Mucosa of descending colon (tissue), 3 donors: ENCODE measurements at places on chromosomes 5 and 9.

DNA sequence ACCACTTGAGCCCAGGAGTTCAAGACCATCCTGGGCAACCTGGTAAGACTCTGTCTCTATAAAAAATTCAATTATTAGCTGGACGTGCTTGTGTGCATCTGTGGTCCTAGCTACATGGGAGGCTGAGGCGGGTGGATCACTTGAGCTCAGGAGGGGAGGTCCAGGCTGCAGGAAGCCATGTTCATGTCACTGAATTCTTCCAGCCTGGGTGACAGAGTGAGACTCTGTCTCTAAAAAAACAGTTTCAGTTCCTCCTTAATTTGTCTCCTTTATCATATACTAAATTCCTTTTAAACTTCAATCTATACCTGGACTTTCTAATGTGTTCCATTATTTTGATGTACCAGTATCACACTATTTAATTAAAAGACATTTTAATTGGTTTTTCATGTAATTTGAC lies 422.2 kb upstream of the TLE4 start:
- no peak for DNase-seq

- DNase-seq, result no peak
Measured at GRCh38 chr5:2919310-2920018, 168.0 kb upstream of the IRX2 start.

- no peak for DNase-seq
Measured at GRCh38 chr9:131980267-131981016, 99.2 kb downstream of the MED27 start.

DNA sequence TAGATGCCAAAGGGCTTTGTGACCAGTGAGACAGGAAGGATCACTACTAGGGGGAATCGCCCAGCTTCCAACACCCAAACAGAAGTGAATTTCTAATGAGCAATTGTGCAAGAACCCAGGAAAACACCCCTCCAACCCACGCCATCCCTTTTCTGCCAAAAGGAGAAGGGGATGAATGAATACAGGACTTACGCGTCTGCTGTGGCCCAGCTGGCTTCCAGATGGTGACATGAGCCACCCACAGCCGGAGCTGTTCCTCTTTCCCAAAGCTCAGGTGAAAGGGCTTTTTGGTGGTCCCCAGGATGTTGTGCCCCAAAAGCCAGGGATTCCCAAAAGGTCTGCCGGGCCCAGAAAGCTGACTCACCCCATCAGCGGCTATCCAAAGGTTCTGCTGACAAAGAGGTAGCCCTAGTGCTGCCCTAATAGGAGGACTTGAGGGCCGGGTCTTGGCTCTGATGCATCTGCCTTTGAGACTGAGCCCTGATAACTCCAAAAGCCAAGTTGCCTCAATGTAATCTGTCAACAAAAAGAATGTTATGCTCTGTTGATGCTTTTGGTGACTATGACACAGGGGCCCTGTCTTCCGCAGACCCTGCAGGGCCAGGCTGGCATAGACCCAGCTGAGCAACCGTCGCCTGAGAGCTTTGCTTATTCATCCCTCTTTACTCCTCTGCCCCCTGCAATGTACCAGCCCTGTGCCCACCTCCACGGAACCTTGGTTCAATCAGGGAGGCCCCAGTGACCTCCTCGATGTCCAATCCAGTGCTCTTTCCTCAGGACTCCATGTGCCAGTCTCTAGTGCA lies 14.5 kb downstream of the GSN start:
- no peak for DNase-seq

DNA sequence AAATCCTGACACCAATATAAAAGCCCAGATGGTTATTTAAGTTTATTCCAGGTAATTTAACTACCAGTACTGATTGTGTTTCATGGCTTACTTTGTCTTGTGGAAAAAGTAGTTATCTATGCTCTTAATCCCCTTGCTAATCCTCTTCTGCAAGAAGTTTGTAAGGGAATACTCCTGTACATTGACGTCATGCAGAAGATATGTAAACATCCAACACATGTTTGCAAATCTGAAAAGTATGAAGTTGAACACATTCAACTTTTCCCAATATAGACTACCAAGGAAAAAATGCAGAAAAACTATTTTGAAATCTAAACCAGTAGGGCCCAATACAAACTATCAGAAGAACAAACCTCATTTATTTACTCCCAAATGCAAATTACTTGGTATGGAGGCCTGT lies 56.3 kb upstream of the ELL2 start:
- DNase-seq, result no peak

GRCh38 chr9:26955222-26955903 lies 849 bp upstream of the IFT74 start:
- DNase-seq, result peak; percentile 50

DNA sequence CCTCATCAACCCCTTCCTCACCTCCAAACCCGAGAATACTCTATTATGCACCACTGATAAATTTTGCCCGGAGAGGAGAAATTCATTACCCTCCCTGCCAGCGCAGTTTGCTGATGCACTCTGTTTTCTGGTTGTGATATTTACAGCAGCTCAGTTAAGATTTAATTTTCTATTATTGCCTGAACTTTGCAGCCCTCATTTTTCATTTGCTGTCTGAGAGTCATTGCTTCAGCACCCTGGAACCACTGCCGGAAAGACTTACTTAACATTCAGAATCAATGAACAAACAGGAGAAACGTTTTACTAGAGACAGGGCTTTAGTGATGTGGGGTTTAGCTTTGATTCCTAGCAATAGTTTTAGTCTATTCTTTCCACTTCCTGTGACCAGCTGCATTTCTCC lies 56.7 kb upstream of the MAMDC2 start:
- no peak for DNase-seq

- DNase-seq, result peak; percentile 48
Measured at GRCh38 chr9:118438810-118439209, 734.6 kb downstream of the TLR4 start.

DNA sequence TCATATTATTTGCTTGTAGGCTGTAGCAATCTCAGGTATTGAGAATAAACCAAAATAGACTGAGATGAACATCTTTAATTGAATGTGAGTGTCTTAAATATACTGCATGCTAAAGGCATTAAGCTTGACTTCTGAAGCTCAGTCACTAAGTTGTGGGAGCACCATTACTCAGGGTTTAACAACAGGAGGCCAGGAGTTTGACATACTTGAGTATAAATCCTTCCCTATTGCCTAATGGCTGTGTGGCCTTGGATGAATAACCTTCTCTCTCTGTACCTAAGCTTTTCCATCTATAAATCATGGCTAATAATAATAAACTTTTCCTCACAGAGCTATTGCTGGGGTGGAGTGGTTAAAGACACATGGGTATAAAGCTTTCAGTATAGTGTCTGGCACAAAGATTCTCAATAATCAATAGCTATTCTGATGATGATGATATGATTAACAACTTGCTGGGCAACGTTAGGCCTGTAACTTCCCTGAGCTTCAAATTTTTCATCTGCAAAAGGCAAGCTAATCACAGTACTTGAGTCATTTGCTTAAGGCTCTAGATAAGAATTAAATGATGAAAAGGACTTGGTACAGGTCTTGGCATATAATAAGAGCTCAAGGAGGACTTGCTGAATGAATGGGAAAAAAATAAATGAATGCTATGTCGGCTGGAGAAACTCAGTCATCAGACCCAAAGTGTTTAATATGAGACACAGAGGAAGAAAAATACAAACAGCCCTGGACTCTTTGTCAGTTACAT lies 174.0 kb upstream of the IL12B start:
- no peak for DNase-seq

DNA sequence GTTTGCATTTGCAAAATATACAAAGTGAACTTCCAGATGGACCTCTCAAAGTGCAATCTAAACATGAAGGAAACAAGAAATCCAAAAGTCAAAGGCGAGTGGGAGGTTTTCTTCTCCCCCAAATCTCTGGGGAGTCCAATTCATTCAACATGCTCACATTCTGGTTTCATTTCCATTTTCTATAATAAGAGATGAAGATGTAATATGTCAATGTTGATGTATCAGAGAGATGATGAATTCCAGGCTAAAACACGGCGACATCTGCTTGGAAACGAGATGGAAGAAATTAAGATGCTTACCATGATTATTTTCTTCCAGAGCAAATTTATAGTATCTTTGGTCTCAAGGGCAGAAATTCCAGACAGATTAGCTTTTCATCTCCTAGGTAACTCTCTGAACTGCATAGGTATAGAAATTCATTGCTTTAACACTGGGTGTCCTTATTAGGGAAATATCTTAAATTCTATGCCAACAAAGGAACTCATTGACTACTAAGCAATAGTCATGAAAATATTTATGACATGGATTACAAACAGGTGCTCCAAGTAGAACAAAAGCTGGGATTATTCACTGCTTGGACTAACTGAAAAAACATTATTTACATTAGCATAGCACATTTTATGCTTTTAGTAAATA lies 287.9 kb downstream of the SEC61B start:
- no peak for DNase-seq

GRCh38 chr9:13139641-13140171 lies 139.8 kb downstream of the MPDZ start:
- no peak for DNase-seq

DNA sequence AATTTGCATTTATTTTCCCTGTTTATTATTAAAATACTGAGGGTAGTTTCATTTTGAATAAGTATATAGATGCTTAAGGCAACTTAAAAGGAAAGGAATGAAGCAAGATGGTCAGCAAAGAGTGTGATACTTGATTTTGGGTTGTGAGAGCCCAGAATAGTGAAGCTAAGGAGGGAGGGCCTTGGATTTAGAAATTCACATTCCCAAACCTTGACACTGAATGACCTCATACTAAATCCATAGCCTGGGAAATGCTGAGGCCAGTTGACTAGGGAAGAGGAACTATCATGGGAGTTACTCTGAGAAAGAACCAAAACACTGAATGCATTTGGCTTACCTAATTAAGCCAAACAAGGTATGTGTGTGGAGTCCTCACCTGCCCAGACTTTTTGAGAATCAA lies 292.5 kb downstream of the SPATA31D1 start:
- DNase-seq, result no peak

DNA sequence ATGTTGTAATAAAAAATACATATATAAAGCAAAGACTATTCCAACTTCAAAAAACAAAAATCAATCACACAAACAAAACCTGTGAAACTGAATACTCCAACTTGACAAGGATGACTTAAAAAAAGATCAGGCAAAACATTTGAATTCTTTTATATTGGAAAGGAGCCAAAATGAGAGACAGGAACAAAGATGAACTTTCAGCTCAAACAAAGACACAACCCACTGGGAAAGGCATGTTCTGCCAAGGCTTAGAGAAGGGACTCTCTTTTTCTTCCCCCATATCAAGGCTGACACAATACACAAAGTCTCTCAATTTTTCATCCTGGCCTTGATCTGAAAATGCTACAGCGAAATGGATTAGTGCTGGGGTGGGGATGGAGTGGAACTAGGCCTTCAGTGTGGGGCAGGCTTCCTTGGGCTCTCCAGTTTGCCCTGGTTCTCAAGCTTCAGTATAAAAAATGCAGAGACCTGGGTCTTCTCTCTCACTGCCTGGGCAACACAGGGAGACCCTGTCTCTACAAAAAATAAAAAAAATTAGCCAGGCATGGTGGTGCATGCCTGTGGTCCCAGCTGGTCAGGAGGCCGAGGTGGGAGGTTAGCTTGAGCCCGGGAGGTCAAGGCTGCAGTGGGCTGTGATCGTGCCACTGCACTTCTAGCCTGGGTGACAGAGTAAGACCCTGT lies 11.6 kb upstream of the FAM169A start:
- DNase-seq, result no peak

DNA sequence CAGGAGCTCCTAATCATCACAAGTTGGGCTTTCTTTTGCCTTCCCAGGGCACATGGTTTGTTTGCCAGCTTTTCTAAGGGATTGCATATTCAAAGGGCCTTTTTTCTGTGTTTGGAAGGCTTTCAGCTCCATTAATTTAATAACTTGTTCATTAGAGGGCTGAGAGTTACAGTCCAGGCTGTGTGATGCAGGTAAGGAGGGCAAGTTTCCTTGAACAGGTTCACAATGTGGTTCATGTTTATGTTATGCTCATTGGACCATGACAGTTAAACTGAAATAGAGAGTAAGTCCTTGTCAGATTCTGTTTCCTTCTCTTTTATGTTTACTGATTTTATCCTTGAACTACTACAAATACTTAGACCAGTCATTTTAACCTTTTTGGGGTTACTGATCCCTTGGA lies 174.4 kb downstream of the MARCHF11 start:
- no peak for DNase-seq

DNA sequence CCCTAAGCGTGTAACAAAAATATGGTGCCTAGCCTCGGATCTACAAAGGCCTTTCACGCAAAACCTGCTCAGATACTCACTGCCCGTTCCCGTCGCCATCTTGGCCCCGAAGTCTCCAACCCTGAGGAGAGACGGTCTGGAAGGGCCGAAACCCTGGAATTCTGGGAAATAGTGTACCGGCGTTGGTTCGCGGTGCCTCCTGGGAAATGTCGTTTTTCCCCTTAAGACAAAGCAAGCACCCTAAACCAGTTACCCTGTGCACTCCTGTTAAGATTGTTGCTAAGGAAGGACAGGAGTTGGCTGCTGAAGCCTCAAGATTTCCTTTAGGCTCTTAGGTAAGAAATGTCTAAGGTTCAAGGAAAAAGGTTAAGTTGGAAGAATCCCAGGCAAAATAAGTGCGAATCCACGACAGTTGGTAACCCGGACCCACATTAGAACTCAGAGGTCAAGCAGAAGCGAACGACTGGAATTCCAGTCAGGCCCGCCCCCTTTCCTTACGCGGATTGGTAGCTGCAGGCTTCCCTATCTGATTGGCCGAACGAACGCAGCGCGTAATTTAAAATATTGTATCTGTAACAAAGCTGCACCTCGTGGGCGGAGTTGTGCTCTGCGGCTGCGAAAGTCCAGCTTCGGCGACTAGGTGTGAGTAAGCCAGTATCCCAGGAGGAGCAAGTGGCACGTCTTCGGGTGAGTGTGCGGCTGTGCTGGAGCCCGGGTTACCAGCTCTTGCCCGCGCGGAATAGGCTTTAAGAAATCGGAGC lies at the start of the genes BRD8 and KIF20A:
Gene BRD8 (minus strand): TSS at position 115 of the 761 bp plus-strand sequence. CDS start 16 bp downstream, at position 99.
Gene KIF20A (plus strand): TSS at position 597 of the 761 bp plus-strand sequence. CDS start 569 bp downstream, outside the sequence.
- peak; percentile 92 for DNase-seq

DNA sequence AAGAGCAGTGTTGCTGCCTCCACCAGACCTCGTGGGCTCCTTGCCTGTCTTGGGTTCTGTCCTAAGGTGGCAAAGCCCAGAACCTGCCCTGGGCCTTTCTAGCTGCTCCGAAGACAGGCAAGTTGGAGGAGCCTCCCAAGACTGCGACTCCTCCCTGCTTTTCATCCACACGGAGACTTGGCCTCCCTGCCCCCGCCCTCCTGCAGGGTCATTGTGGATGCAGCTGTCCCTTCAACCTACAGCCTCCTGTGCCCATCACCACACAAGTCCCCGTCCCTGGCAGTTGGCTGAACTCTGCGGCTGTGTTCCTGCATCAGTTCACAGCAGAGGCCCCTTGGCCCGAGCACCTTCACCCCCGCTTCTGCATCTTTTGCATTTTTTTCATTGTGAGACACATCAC lies 59.2 kb downstream of the WNK2 start:
- DNase-seq, result peak; percentile 32

- DNase-seq, result no peak
Measured at GRCh38 chr5:122455939-122456338, 143.9 kb downstream of the SNCAIP start.

- no peak for DNase-seq
Measured at GRCh38 chr9:84669288-84670137, at the start of gene NTRK2. Gene NTRK2, plus strand, starts transcription at chr9:84669729. Its CDS starts 1,020 bp downstream, at chr9:84670749.

GRCh38 chr5:5777013-5777412 lies 354.5 kb downstream of the ICE1 start:
- no peak for DNase-seq

GRCh38 chr5:128538250-128539037 lies 399 bp upstream of the FBN2 start:
- DNase-seq, result peak; percentile 34
